ENCODE measurements at places on chromosomes 3 and 15.

- no peak for DNase-seq
Observed at GRCh38 chr15:65264863-65265430, 21.7 kb downstream of the PARP16 start.

GRCh38 chr15:23897091-23897490 lies 210.0 kb upstream of the NDN start:
- DNase-seq, result no peak

- DNase-seq, result peak; percentile 67
Observed at GRCh38 chr3:178236555-178237277, 299.5 kb upstream of the KCNMB2 start.

GRCh38 chr15:85108136-85108535 lies 126.5 kb downstream of the PDE8A start:
- DNase-seq, result no peak

- no peak for DNase-seq
Observed at GRCh38 chr15:88089024-88089620, 167.4 kb downstream of the NTRK3 start.

DNA sequence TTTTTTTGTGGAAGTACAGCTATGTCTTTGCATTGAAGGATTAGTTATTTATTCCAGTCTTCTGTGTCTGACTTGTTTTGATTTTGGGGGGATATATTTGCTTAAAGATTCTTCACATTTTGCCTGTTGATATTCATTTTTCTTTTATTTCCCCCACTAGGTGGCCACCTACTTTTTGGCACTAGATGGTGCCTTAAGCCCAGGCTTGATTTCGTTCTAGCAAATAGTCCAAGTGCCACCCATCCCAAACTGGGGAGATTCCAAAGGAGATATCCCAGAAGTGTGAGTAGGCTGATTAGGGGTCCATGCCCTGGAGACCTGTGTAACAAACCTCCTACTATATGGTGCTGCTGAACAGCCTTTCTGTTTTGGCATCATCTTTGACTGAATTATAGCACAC lies 80.0 kb upstream of the SPATA16 start:
- DNase-seq, result peak; percentile 40

- DNase-seq, result peak; percentile 71
Observed at GRCh38 chr3:107068980-107069379, 308.3 kb upstream of the CCDC54 start.

GRCh38 chr3:39108200-39108710 lies 775 bp downstream of the TTC21A start:
- DNase-seq, result no peak

DNA sequence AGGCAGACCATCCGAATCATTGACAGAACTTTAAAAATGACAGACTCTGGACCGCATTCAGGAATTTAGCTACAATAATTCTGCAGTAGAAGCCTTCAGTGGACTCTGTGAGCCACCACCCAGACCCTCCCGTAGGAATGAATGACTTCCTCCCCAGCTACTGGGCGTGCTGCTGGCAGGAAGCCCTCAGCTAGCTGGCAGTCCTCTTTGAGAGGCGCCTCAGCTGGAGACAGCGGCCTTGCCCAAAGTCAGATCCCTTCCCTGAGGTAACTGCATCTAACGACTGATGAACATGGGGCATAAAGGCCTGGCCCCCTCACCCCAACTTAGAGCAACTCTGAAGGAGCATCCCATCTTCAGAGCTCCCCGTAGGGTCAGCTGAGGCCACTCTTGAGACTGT lies 25.8 kb downstream of the CRABP1 start:
- peak; percentile 54 for DNase-seq

- peak; percentile 74 for DNase-seq
Observed at GRCh38 chr3:12984023-12984823, 89.0 kb downstream of the IQSEC1 start.

GRCh38 chr15:90819850-90820249 lies 48.5 kb upstream of the FURIN start:
- DNase-seq, result no peak

DNA sequence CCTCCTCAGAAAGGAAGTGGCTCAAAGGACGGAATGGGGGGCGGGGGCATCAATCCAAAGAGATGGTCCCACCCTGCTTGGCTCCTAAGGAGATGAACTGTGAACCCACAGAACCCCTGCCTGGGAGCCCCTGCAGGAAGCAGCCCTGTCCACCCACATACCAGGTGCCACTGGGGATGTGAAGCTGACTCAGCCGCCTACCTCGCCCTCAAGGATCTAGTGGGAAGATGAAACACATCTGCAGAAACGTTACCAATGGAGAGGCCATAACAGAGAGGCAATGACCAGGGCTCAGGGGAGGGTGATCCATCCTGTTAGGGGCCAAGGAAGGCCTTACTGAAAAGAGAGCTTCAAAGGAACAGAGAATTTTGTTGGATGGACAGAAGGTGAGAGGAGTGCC lies 35.1 kb downstream of the EAF1 start:
- no peak for DNase-seq

- DNase-seq, result peak; percentile 74
Observed at GRCh38 chr15:69357773-69358771, 56.1 kb upstream of the KIF23 start.

DNA sequence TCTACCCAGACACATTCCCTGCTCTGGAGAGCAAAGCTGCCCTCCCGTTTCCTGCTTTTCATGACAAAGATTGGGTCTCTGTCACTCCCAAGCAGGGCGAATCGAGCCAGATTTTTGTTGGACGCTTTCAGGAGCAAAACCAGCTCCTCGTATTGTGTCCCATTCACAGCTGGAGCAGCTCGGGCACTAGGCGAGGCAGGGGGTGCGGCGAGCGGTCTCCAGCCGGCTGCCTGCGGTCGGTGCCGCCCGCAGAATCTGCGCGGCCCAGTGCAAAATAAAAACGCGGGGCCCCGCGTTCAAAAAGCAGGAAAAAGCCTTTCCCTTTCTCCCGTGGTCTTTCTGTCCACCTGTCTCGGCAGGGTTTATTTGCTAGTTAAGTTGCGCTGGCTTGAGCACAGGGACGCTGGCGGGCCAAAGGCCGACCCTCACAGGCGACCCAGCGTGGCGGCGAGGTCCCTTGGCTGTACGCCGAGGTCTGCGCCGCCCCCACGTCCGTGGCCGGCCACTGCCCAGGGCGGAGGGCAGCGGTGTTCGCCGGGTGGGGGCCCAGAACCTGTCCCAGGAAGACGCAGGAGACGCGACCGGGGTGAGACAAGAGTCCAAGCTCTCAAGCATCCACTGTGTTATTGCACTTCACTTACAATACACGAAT lies 71.2 kb downstream of the CYP19A1 start:
- peak; percentile 25 for DNase-seq

- DNase-seq, result no peak
Observed at GRCh38 chr15:67805666-67806516, 19.4 kb upstream of the SKOR1 start.

- DNase-seq, result peak; percentile 62
Observed at GRCh38 chr3:104273046-104273649, 1093.6 kb upstream of the ALCAM start.

DNA sequence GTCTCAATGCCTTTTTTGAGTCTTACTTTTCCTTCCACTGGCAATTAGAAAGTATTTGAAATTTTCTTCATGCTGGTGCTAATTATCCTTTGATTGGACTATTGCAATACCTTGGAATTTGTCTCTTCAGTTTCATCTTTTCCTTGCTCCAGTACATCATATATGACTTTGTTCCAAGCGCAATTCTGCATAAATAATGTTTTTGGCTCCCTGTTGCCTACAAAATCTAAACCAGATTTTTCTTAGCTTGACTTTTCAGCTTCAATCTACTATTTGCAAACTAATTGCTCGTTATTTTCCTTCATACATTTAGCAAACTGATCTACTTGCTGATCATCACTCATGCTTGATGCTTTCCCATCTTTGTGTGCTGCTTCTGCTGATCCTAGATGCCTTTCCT lies 230.8 kb upstream of the GPR149 start:
- no peak for DNase-seq

GRCh38 chr3:12797124-12797891 lies 828 bp downstream of the CAND2 start:
- no peak for DNase-seq

GRCh38 chr3:25748189-25748588 lies 35.1 kb downstream of the NGLY1 start:
- no peak for DNase-seq

- DNase-seq, result peak; percentile 37
Observed at GRCh38 chr3:60636846-60637245, 614.4 kb downstream of the FHIT start.

- DNase-seq, result no peak
Observed at GRCh38 chr15:73275862-73276261, 92.9 kb downstream of the HCN4 start.

- DNase-seq, result no peak
Observed at GRCh38 chr15:65773386-65774111, 18.5 kb downstream of the DENND4A start.

DNA sequence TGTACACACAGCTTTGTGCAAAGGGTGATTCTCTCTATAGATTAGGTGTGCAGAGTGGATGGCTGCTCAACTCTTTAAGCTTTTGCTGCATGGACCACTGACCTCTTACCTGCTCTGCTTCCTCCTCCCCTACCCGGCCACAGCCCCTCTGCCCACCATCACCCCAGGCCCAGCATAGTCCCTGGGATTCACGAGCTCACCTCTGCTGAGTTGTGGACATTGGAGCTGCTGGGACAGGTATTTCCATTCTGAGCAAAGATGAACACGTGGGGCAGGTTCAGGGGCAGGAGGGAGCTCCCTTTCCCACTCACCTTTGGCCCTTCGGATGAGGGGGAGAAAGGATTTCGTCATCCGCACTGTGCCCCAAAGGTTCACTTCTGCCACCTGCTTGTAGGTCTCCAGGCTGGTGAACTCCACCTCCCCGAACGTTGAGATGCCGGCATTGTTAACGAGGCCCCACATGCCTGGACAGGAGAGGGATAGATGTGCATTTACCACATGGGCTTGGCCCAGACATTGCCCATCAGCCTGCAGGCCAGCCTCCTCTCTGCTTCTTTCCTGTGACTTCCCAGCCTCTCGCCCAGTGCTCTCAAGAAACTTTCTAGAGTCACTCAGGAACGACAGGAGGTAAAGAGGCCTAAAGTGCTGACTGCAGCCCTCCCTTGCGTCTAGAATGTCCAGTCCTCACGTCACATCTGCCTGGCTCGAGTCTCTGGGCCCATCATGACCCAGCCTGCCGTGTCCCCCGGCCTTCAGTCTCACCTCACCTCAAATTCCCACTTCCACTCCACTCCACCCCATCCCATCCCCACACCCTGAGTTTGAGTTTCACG lies 41.6 kb downstream of the BDH1 start:
- DNase-seq, result no peak

- no peak for DNase-seq
Observed at GRCh38 chr3:39267631-39268548, 11.9 kb downstream of the CX3CR1 start.

DNA sequence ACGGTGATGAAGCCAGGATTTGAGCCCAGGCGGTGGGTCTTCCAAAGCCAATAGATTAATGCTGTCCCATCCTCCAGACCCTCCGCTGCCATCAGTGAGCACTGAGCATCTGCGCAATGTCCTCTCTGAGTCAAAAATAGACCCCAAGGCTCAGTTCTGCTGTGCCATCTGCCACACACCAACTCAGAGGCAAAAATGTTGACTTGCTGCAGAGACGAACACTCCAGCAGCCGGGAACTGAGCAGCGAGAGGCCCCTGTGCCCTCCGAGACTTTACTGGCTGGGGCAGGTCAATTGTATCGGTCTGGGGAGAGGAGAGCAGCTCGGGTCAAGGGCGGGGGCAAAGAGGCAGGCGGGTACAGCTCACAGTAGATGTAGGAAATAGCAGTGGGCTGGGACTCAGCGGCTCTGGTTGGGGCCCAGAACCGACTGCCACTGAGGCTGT lies 41.5 kb upstream of the ATP2B2 start:
- DNase-seq, result no peak

- no peak for DNase-seq
Observed at GRCh38 chr3:194375473-194376240, 6.1 kb upstream of the LRRC15 start.

- no peak for DNase-seq
Observed at GRCh38 chr15:96766366-96766765, 435.9 kb downstream of the NR2F2 start.

DNA sequence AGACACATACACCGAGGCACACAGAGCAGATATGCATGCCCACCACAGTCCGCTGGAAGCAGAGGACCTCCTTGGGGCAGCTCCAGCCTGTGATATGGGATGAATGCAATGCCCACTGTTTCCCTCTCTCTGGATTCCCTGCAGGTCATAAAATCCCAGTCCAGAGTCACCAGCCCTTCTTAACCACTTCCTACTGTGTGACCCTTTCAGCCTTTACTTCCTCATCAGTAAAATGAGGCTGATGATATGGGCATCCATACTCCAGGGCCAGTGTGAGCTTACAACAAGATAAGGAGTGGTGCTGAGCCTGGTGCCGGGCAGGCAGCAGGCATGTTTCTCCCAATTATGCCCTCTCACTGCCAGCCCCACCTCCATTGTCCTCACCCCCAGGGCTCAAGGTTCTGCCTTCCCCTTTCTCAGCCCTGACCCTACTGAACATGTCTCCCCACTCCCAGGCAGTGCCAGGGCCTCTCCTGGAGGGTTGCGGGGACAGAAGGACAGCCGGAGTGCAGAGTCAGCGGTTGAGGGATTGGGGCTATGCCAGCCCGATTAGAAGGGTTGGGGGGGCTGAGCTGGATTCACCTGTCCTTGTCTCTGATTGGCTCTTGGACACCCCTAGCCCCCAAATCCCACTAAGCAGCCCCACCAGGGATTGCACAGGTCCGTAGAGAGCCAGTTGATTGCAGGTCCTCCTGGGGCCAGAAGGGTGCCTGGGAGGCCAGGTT lies at the start of gene GNAT1:
Gene GNAT1, plus strand, starts transcription at position 675 of the 725 bp plus-strand sequence. CDS start 116 bp downstream, outside the sequence.
- no peak for DNase-seq

DNA sequence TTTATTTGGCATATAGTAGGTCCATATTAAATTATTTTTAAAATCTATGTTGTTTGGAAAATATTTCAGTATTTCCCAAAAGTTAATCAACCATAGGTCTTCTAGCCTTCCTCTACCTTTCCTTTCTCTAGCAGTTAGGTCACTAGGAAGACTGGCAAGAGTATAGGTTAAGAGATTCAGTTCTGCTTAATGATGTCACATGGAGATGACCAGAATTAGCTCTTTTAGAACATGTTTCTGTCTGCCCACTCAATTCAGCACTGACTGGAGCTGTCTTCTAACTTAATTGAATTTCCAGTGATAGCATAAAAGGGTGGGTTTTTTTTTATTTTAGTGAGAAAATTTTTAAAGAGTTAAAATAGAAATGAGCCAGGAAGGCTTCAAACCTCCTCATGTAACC lies 23.8 kb upstream of the ZBED2 start:
- no peak for DNase-seq

GRCh38 chr15:67779549-67780111 lies 45.7 kb upstream of the SKOR1 start:
- DNase-seq, result no peak

DNA sequence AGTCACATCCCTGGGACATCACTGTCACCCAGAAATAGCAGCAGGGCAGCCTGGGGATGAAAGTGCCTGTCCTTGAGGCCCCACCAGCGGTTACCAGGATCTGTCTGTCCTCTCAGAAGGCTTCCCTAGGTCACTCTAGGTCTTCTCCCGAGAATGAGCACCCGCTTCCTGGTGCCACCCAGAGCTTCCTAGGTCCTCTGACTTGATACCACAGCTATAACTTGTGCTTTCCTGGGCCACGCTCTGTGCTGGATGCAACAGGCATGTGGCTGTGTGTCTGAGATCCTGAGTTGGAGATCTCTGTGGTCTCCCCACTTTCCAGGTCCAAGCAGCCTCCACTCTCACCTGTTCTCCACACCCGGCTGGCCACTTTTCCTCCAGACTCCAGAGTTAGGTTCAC lies 25.8 kb downstream of the ARNT2 start:
- DNase-seq, result no peak

GRCh38 chr15:40847223-40847961 lies 3.5 kb downstream of the SPINT1 start:
- peak; percentile 62 for DNase-seq

Data from EH (cell line).